ENCODE measurements at places on chromosomes 6 and 20. TPM values are rescaled to one million over a fixed set of nuclear protein-coding genes. Genes with fewer than 3 reads are reported as not detected.

DNA sequence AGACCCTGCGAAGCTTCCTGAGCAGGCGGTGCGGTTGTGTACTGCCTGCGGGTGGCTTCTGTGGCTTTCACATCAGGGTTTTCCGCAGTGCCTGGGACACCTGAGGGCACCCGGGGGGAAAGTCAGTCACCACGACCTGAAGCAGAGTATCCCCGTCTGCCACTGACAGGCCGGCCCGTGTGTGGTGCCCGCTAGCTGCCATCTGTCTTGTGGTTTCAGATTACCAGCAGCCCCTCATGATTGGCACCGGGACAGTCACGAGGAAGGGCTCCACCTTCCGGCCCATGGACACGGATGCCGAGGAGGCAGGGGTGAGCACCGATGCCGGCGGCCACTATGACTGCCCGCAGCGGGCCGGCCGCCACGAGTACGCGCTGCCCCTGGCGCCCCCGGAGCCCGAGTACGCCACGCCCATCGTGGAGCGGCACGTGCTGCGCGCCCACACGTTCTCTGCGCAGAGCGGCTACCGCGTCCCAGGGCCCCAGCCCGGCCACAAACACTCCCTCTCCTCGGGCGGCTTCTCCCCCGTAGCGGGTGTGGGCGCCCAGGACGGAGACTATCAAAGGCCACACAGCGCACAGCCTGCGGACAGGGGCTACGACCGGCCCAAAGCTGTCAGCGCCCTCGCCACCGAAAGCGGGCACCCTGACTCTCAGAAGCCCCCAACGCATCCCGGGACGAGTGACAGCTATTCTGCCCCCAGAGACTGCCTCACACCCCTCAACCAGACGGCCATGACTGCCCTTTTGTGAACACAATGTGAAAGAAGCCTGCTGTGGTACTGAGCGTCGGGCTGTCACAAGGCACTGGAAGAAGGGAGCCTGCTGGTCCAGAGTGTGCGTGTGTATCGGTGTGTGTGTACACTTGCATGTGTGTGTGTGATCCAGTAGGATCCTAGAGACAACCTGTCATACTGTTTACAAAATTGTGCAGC lies 54.4 kb downstream of the GOPC start:
- DNase-seq, result no peak

DNA sequence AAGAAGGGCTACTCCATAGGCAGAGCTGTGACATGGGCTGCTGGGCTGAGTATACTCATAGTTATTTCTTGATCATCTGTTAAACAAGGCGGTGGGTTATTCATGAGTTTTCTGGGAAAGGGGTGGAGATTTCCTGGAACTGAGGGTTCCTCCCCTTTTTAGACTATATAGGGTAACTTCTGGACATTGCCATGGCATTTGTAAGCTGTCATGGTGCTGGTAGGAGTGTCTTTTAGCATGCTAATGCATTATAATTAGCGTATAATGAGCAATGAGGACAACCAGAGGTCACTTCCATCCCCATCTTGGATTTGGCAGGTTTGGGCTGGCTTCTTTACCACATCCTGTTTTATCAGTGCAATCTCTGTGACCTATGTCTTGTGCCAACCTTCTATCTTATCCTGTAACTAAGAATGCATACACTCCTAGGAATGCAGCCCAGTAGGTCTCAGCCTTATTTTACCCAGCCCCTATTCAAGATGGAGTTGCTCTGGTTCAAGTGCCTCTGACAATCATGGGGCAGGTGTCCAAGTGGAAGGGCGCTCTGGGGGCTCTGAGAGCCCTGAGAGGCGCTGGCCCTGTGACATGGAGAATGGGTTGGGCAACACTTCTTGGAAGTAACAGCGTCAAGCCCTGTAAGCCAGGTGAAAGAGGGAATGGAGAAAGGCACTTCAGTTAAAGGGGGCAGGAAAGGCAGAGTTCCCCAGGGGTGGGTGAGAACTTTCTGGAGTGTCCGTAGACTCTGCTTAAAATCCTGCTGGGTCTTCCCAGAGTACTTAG lies 354.2 kb upstream of the SULF2 start:
- no peak for DNase-seq

Gene SLC22A2
- total RNA-seq, result not detected

GRCh38 chr6:140208286-140208685 lies 833.8 kb upstream of the CITED2 start:
- DNase-seq, result no peak

DNA sequence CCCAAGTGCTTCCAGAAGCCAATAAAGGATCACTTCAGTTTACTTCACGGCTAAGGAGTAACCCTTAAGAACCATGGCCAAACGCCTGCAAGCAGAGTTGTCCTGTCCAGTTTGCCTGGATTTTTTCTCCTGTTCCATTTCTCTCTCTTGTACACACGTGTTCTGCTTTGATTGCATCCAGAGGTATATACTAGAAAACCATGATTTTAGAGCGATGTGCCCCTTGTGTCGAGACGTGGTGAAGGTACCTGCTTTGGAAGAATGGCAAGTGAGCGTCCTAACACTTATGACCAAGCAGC lies 2.5 kb downstream of the RFPL4B start:
- no peak for DNase-seq

Gene GGTLC1
- not detected for total RNA-seq

- peak; percentile 56 for DNase-seq
Observed at GRCh38 chr20:23244156-23244915, 106.3 kb upstream of the NXT1 start.

- no peak for DNase-seq
Observed at GRCh38 chr20:14319704-14320103, 17.7 kb downstream of the FLRT3 start.

Gene SIM1
- total RNA-seq, result 1.1 TPM
